ENCODE measurements at places on chromosomes 16 and 17.

- no peak for DNase-seq
Measured at GRCh38 chr16:30700491-30700890, 1.5 kb downstream of the SRCAP start.

DNA sequence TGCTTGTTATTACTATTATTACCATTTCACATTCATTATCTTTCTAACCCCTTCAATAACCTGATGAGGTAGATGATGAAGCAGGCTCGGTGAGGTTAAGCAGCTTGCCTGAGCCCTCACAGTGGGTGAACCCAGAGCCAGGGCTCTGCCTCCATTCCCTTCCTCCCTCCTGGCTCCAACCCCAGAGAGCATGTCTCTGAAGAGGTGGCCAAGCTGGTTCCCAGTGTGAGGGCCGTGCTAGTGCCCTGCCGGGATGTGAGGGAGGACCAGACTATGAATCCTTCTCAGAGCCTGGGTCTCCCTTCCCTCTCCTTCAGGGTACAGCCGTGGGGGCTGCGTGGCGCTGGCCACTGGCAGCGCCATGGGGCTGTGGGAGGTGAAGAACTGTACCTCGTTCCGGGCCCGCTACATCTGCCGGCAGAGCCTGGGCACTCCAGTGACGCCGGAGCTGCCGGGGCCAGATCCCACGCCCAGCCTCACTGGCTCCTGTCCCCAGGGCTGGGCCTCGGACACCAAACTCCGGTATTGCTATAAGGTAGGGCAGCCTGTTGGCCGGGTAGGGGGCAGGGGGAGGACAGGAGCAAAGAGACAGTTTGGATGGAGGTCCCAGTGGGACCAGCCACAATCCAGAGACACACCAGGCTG, 49.6 kb downstream of the MRC2 start:
- DNase-seq, result no peak

DNA sequence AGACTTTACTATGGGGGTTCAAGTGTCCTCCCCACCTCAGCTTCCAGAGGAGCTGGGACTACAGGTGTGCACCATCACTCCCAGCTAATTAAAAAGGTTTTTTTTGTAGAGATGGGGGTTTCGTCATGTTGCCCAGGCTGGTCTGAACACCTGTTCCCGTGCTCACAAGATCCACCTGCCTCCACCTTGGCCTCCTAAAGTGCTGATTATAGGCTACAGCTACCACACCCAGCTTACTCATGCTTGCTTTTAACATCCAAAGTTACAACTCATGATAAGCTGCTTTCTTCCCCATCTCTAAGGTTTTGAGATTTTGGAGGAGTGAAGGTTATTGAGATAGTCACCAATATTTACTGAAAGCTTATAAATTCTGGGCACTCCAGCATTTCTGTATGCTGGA, 2.6 kb downstream of the NUP88 start:
- DNase-seq, result no peak

GRCh38 chr17:3750926-3751325, 27.2 kb downstream of the HASPIN start:
- no peak for DNase-seq

- DNase-seq, result no peak
Measured at GRCh38 chr17:48993305-48993704, 3.9 kb upstream of the IGF2BP1 start.

DNA sequence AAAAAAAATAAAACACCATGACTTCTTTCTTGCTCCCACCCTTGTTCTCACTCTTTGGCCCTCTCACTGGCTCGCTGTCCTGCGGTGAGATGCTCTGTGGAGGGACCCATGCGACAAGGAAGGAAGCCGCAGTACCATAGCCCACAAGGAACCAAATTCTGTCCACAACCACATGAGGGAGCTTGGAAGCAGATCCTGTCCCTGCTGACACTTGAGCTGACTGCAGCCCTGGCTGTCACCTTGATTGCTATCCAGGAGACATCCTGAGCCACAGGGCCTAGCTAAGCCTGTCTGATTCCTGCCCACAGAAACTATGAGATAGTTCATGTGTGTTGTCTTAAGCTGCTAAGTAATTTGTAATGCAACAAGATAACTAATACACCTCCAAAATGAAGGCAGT, 4.8 kb upstream of the MT2A start:
- DNase-seq, result no peak

DNA sequence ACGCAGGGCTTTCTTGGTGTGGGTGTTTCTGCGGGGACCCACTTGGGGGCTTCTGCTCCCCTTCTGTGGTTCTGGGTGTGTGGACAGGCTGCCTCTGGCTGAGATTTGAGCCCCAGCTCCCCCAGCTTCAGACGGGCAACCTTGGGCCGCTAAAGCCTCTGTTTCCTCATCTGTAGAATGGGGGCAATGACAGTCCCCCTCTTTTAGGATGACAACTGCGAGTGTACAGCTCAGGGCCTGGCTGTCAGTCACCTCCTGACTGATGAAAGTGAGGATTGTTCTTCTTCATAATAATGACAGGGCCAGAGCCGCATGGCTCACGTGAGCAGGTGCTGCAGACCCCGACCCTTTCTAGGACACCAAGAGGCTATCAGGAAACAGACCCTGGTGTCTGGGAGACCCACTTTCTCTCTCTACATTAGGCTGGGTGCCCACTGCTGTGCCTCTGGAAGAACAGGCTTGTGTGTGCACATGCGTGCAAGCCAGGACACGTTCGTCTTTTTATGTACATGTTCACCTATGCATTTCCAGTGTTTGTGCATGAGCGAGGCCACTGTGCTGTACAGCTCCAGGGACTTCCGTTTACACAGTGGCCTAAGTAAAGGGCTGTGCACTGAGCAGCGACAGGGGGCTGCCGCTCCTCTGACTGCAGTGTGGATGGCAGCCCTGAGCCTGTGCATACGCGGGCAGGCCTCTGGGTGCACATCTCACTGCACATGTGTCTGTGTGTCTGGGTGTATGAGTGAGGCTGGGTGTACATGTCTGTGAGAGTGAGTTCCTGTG, 4.6 kb downstream of the SPNS3 start:
- DNase-seq, result no peak

DNA sequence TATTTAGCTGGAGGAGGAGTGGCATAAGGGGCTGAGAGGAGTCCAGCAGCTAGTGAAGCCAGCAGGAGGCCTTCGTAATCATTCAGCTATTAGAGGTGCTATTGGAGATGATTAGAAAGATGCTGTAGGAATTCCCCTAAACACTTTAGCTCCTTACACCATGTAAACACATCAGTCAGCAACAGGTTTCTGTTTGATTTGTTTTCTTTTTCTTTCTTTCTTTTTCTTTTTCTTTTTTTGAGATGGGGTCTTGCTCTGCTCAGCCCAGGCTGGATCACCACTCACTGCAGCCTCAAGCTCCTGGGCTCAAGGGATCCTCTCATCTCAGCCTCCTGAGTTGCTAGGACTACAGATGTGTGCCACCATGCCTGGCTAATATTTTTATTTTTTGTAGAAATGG, 10.6 kb upstream of the SEPHS2 start:
- no peak for DNase-seq

DNA sequence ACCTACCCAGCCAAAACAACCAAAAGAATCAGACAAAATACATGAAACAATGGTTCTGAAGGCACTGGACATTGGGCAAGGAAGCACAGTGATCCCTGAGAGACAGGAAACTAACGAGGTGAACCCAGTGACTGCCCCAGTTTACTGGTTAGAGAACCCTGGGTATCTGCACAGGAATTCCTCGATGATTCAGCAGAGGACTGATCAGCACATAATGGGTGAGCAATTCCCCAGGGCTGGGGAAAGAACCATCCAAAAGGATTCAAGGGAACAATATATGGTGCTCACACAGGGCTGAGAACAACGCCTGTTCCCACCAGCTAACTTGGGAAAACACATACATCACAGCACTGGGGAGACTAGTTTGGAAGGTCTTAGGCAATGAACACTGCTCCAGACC, 167.2 kb downstream of the PARN start:
- DNase-seq, result no peak

DNA sequence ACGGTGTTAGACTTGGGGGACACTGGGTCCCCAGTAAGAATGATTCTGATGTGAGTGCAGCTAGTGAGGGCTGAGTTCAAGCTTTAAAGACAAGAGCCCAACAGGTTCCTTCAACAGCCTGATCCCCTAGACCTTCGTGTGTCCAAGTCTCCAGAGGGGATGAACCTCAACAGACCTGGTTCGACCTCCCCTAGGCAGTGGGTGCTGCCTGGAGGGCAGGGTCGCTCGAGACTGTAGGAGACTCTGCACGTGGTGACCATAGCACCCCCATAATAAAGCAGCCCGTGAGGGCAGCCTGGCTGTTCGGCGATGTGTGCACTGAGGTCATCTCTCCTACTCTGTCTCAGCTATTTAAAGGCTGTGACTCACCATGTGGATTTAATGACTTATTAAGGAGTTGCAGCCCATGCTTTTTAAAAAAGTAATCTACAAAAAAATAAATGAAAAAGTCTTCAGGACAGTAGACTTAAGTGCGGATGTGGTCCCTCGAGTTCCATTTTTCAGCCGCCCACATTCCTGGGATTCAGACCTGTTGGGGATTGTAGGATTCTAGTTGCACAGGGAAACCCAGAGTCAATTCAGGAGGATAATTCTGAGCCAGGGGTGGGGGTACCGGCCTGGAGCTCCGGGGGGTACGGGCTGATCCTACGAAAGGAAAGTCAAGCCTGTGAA, 23.4 kb upstream of the METRNL start:
- no peak for DNase-seq

All from NCI-H524 treated with DMSO at 0.1 percent for 48 hours (cell line).